Activated CD4-positive, alpha-beta memory T cell treated with anti-CD3 and anti-CD28 coated beads for 36 hours (primary cell): ENCODE measurements at places on chromosomes 1 and 21. TPM values are rescaled to one million over a fixed set of nuclear protein-coding genes. Genes with fewer than 3 reads are reported as not detected.

- DNase-seq: no peak
- H3K36me3 ChIP-seq: peaks cover 3% of the 10 kb centered on the region
- no peaks in the 10 kb centered on the region for H3K27me3 ChIP-seq
- no peaks in the 10 kb centered on the region for H3K4me1 ChIP-seq
- H3K27ac ChIP-seq: no peak overlapping the region
- no peak overlapping the region for H3K4me3 ChIP-seq
Observed at GRCh38 chr1:83098131-83098530, 900.8 kb downstream of the TTLL7 start.

The BCL2L15 gene
- total RNA-seq: 0.93 TPM

DNA sequence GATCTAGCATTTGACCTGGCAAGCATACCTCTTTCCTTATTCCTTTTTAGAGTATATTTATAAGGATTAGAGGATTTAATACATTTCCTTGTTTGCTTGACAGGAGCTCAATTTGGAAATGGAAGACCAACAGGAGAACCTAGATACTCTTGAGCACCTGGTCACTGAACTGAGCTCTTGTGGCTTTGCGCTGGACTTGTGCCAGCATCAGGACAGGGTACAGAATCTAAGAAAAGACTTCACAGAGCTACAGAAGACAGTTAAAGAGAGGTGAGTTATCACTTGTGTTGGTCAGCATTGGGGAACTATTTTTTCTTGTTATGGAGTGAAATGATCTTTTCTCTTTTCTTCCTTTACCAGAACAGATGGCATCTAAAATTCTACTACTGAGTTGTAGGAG lies 123.4 kb upstream of the BMP8A start:
- no peaks in the 10 kb centered on the region for H3K27me3 ChIP-seq
- H3K27ac ChIP-seq: no peak overlapping the region
- H3K36me3 ChIP-seq: peaks cover 46% of the 10 kb centered on the region
- H3K4me3 ChIP-seq: no peak overlapping the region
- peaks cover 2% of the 10 kb centered on the region for H3K4me1 ChIP-seq

DNA sequence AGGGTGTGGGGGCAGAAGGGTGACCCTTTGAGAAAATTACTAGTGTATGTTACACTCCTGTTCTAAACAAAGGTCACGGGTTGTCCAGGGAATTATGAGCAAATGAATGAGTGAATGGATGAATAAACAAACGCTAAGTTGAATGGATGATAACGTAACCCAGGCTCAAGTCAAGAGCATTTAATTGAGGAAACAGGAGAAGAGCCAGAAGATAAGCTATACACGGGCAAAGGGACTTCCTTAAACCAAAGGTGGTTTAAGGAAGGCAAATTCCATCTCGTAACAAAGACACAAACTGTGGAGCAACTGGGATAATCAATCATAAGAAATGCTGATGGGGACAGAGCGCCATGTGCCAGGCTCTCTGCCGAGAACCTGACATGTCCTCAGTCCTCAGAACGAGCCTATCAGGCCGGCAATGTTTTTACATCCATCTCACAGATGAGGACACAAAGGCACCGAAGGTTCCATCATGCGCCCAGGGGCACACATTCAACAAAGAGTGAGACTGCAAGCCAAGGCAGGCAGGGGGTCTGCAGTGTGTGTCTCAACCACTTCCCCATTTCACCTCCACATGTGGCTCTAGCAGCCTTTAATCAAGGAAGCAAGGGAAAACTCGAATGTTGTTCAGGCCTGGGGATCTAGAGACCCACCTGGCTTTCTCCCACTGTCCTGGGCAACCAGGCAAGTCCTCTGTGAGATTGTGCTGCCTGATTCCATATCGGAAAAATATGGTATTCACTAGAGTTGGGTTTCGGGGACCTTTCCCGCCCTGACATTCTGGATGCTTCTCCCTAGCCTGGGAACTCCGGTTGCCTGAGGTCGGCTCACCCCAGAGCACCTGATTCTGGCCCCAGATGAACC lies 126.8 kb upstream of the EDN2 start:
- H3K27ac ChIP-seq: no peak overlapping the region
- no peaks in the 10 kb centered on the region for H3K27me3 ChIP-seq
- peaks cover 29% of the 10 kb centered on the region for H3K36me3 ChIP-seq
- no peak for DNase-seq

The RHBDL2 gene
- not detected for total RNA-seq

The CFHR5 gene
- total RNA-seq: not detected

GRCh38 chr1:205568135-205568468 lies 63.6 kb downstream of the CDK18 start:
- DNase-seq: no peak
- peaks cover 24% of the 10 kb centered on the region for H3K27me3 ChIP-seq
- no peak overlapping the region for H3K27ac ChIP-seq
- H3K36me3 ChIP-seq: no peaks in the 10 kb centered on the region
- H3K4me1 ChIP-seq: peaks cover 3% of the 10 kb centered on the region
- H3K4me3 ChIP-seq: no peak overlapping the region

The COA7 gene
- total RNA-seq: 18.7 TPM

DNA sequence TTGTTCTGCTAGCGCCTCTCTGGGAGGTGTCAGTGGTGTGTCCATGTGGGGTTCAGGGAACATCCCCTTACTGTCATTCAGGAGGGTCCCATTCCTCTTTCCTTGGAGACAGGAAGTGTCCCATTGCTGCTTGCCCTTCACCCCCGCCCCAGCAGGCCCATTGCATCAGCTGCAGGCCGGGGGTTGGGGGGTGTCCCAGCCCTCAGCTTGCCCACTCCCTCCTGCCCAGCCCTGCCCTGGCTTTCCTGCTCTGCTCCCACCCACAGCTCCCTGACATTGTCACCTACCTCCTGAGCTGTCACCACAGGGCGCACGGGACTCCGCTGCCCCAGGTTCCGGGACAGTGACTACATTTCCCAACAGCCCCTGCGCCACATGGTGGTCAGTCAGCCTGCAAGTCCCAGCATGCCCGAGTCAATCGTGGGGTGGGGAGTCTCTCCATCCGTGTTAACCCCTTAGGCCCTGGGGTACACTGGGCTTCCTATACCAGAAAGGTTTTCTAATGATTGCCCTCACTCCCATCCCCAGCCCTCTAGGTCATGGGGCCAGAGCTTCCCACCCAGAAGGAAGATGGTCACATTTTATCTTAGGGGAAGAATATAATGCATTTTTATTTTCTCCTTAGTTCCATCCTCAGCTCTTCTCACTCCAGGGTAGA lies at the start of gene INPP5B:
TSS of gene INPP5B (minus strand) at position 351 of the 658 bp plus-strand sequence. CDS start 745 bp downstream, outside the sequence.
- H3K27me3 ChIP-seq: no peaks in the 10 kb centered on the region
- DNase-seq: peak; percentile 81

The NUP210L gene
- 0.05 TPM for total RNA-seq

The PTCH2 gene
- 0.62 TPM for total RNA-seq

DNA sequence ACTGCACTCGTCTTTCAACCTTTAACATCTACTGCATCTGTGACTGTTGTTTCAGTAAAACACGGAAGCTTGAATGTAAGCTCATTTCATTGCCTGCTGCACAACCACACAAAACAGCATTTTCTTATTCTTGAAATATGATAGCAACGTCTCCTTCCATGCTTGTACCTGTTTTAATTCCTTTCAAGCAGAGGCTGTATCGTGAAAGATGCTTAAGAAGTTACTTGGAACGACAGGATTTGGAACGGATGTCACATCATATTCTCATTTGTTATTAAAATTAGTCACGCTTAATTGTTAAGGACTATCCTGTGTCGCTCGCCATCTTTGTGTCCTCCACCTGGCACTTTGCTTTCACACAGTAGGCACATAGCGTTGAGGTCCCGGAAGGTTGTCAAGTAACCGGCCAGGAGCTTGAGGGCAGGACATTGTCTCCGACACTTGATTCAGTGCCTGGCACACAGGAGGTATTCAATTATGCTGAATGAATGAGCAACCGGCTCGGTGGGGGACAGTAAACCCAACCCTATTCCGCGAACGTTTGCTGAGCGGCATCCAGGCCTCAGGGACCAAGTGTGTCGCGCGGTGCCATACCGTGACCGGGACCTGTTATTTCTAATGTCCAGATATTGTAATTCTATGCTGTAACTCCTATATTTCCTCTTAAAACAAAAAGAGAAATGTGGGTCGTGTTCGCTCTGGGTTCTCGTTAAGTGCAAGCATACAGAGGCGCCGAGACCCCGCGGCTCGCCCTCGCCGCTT lies 499 bp upstream of the SH3GLB1 start:
- H3K27me3 ChIP-seq: no peaks in the 10 kb centered on the region
- H3K27ac ChIP-seq: peak overlapping the region; percentile 98
- peak; percentile 64 for DNase-seq
- H3K36me3 ChIP-seq: peaks cover 7% of the 10 kb centered on the region

- no peaks in the 10 kb centered on the region for H3K36me3 ChIP-seq
- H3K27me3 ChIP-seq: peaks cover 4% of the 10 kb centered on the region
- no peak for DNase-seq
- no peak overlapping the region for H3K4me3 ChIP-seq
- H3K27ac ChIP-seq: no peak overlapping the region
Observed at GRCh38 chr1:76939050-76939816, 72.0 kb downstream of the ST6GALNAC5 start.

DNA sequence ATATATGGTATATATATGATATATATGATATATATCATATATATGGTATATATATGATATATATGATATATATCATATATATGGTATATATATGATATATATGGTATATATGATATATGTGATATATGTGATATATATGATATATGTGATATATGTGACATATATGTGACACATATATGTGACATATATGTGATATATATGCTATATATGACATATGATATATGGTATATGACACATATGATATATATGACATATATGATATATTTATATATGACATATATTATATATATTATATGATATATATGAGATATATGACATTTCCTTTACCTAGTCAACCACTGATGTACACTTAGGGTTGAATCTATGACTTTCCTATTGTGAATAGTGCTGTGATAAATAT lies 36.1 kb upstream of the EEIG2 start:
- H3K27me3 ChIP-seq: no peaks in the 10 kb centered on the region
- H3K36me3 ChIP-seq: no peaks in the 10 kb centered on the region
- no peak overlapping the region for H3K27ac ChIP-seq
- DNase-seq: no peak

- H3K27me3 ChIP-seq: no peaks in the 10 kb centered on the region
- H3K36me3 ChIP-seq: peaks cover 2% of the 10 kb centered on the region
- no peak for DNase-seq
- H3K4me1 ChIP-seq: peaks cover 15% of the 10 kb centered on the region
Observed at GRCh38 chr1:17056551-17056950, 2.7 kb upstream of the SDHB start.

DNA sequence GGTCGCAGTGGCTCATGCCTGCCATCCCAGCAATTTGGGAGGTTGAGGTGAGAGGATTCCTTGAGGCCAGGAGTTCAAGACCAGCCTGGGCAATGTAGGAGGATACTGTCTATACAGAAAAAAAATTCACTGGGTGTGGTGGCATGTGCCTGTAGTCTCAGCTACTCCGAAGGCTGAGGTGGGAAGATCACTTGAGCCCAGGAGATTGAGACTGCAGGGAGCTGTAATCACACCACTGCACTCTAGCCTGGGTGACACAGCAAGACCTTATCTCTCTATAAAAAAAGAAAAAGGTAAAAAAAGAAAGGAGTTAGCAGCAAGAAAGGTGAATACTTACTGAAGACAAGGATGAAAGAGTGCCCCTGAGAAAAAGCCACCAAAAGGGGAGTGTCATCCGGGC lies 23.7 kb upstream of the BCL10 start:
- peaks cover 24% of the 10 kb centered on the region for H3K4me1 ChIP-seq
- H3K36me3 ChIP-seq: no peaks in the 10 kb centered on the region
- DNase-seq: no peak
- H3K27me3 ChIP-seq: peaks cover 37% of the 10 kb centered on the region
- H3K4me3 ChIP-seq: no peak overlapping the region

The KISS1 gene
- total RNA-seq: not detected

GRCh38 chr1:187680823-187681222 lies 852.1 kb downstream of the PLA2G4A start:
- no peaks in the 10 kb centered on the region for H3K27me3 ChIP-seq
- no peaks in the 10 kb centered on the region for H3K36me3 ChIP-seq
- H3K27ac ChIP-seq: no peak overlapping the region
- no peak overlapping the region for H3K4me3 ChIP-seq
- DNase-seq: no peak

The UBXN10 gene
- 0.55 TPM for total RNA-seq
